ENCODE measurements at places on chromosomes 11 and 22.

GRCh38 chr11:1832920-1833295, 1.9 kb upstream of the SYT8 start:
- no peak for DNase-seq

DNA sequence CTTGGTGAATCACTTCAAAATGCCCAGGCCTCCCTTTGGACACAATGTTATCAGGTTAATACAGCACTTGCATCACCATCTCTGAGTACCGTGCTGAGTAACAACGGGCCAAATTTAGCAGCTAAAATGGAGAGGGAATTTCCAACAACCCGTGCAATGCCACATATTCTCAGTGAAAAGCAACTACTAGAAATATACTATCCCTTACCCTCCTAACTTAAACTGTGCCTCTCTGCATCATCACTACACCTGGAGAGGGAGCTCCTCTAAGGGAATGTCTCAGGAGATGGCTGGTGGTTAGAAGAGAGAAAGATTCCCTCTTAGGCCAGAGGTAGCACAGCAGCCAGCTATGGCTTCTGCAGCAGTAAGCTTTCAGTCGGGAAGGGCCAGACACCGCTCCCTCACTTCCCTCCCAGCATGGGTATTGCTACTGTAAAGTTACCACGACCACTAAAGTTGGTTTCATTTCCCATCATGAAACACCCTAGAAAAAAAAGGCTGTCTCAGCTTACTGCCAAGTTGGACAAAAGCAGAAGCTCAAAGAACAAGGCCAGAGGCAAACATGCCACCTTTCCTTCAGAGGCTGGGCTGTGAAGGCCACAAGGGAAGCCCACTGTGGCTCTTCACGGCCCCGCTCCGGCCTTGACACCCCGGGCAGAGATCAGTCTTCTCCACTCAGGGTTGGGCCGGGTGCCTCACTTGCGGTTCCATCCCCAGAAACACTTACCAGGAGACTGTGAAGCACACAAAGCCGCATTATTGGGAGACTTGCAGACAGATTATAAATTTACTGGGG, 3.9 kb downstream of the MAML2 start:
- DNase-seq = no peak

- no peak for DNase-seq
Measured at GRCh38 chr11:68463714-68464113, 3.2 kb downstream of the PPP6R3 start.

- DNase-seq = no peak
Measured at GRCh38 chr11:132639403-132639802, 892.9 kb downstream of the OPCML start.

DNA sequence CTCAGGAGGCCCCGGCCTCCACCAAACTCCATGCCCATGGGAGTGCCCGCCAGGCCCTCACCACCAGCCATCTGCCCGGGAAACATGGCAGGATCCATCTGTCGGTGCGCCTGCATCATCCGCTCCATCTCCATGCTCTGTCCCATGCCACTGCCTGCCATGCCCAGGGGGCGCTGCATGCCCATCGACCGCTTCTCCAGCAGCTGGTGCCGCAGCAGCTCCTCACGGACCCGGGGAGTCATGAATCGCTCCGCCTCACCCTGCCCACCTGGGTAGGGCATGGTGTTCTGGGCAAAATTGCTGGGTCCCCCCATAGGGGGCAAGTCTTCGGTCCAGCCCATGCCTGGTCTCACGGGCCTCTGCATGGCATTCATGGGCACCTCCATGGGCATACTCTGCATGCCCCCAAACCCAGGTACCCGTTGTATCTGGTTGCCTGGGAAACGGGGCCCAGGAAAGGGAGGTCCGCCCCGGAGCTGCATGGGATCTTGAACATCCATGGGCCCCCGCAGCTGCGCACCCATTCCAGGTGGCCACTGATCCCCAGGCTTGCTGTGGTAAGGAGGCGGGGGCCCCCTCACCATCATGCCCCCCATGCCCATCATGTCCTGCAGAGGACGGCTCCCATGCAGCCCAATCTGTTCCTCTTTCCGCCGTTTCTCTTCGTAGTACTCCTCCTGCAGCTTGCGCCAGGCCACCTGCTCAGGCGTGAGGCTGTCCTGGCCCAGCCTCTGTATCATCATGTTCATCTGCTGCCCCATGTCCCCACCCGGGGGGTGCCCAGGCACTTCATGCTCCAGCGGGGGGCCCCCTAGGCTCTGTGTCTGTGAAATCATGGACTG, 18.0 kb downstream of the CXCR5 start:
- no peak for DNase-seq

DNA sequence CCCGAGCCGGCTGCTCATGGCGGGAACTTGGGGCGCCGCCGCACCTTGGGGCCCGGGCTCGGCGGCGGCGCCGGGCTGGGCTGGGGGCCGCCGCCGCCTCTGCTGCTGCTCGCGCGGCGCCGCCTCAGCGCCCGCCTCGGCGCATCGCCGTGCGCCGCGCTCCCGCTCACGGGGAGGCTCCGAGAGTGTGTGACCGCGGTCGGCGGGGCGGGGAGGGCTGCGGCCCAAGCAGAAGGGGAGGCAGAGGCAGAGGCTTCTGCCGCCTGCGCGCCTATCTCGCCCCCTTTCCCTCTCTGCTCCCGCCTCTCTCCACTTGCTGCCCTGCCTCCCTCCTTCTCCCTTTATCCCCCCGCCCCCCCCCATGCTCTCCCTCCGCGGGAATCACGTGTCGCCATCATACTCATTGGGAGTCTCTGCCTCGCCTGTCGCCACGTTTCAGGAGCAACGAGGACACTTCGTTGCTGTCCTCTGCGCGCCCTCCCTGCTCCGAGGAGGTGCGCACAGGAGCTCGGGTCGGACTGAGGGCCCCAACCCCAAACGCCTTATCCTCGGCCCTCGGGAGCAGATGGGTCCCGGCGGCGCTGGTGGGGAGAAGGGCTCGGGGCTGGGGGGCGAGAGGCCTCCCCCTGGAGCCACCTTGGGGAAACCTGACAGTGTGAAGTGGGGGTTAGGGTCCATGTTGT, at the start of gene GUCY1A2:
TSS of gene GUCY1A2 (minus strand) at position 258 of the 683 bp plus-strand sequence. CDS start 421 bp downstream, outside the sequence.
- no peak for DNase-seq

- peak; percentile 18 for DNase-seq
Measured at GRCh38 chr22:30178181-30179126, 68.1 kb downstream of the LIF start.

DNA sequence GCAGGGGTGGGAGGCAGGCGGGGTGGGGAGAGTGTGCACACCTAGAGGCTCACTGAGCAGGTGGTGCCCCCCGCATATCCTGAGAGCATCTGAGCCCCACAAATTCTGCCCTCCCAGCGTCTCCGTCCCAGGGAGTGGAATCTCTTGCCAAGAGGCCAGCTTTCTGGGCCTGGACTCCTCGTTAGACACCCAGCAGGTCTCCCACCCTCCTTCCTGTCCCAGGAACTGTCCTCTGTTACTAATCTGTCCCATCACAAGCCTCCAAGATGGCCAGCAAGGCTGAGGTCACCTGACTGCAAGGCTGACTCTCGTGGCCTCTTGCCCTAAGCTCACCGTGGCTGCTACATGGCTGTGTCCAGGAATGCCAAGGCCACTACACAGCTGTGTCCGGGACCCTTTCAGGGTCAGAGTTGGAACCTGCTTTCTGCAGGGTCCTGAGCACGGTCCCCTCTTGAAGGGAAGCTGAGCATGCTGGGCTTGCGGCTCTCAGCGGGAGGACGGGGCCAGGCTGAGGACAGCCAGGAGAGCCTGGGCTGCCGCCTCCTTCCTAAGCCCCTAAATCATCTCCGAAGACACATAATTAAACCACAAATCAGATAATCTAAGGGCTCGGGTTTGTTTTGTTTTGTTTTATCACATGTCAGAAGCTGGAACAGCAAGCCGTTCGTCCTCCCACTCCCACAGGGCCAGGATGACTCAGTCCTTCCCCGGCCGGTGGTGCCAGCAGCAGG, 1327.3 kb downstream of the TBC1D22A start:
- no peak for DNase-seq

All from HCT116 (cell line).